ENCODE measurements at places on chromosomes 7 and 10.

GRCh38 chr7:30817371-30817767, 46.2 kb downstream of the MINDY4 start:
- no peak for DNase-seq

- no peak for DNase-seq
Measured at GRCh38 chr10:14253079-14253478, 77.6 kb downstream of the FRMD4A start.

- DNase-seq: no peak
Measured at GRCh38 chr7:24656608-24657007, 83.4 kb downstream of the PALS2 start.

- DNase-seq: no peak
Measured at GRCh38 chr10:909831-910230, 21.7 kb downstream of the LARP4B start.

DNA sequence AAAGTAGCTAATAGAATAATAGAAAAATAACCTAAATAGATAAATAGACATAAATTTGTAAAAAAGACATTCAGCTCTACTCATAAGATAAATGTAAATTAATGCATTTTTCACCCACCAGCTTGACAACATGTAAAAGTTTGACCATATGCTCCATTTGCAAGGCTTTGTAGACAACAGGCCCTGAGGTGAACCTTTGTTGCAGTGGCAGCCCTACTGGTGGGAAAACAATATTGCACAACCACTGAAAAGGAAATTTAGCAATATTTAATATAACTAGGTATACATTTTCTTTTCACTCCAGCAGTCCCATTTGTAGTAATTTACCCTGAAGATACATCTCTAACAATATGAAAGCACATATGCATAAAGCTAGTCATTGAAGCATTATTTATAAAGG, 39.0 kb upstream of the ADRA2A start:
- no peak for DNase-seq

GRCh38 chr10:102652170-102652916, 8.1 kb downstream of the TRIM8 start:
- DNase-seq: no peak
